ENCODE measurements at places on chromosomes 5 and 9.

DNA sequence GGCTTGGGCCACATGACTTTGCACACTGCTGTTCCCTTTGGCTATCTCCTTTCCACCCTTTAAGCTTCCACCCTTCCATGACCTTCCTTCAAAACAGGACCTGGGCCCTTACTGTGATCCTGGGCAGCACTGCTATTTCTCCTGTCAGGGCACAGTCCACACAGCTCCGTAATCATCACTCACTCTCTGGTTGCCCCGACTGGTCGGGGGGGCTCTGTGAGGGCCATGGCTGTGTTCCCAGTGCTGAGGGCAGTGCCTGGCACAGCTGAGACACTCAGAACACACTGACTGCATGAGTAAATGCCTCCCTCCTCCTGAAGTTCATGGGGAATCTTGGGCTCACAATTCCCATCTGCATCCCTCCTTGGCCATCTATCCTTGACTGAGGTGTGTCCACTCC lies 12.2 kb downstream of the TRAF1 start:
- DNase-seq, result no peak

DNA sequence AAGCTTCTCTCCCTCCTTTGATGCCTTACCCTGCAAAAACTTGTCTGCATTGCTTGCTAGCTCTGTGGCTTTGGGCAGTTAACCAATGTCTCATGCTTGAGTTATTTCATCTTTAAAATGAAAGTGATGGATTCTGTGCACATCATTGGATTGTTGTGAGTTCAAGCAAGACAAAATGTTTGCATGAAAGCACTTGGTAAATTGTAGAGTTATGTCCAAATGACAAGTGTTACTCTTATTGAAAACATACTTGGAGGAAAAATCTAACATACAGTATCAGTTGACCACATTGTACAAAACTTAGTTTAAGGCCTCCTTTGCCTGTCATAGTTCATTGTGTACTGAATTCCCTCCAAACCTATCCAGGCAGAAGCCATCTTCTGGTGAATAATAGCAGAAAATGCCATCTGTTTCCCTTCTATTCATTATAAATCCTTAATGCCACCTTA lies 30.0 kb downstream of the TGFBR1 start:
- no peak for DNase-seq

- DNase-seq, result no peak
Observed at GRCh38 chr9:4055032-4055431, 244.8 kb downstream of the GLIS3 start.

DNA sequence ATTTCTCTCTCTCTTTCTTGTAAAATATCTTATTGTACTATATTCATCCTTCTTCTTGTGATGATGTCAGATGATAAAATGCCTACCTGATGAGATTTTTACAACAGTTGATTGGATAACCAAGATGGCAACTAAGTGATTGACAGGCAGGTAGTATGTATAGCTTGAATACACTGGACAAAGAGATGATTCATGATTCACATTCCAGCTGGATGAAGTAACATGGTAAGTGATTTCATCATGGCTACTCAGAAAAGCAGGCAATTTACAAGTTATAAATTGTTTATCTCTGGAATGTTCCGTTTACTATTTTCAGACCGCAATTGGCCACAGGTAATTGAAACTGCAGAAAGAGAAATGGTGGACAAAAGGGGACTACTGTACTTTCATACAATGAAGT lies 1471.7 kb upstream of the C9orf72 start:
- peak; percentile 50 for DNase-seq
